ENCODE measurements at places on chromosomes 4 and X.

DNA sequence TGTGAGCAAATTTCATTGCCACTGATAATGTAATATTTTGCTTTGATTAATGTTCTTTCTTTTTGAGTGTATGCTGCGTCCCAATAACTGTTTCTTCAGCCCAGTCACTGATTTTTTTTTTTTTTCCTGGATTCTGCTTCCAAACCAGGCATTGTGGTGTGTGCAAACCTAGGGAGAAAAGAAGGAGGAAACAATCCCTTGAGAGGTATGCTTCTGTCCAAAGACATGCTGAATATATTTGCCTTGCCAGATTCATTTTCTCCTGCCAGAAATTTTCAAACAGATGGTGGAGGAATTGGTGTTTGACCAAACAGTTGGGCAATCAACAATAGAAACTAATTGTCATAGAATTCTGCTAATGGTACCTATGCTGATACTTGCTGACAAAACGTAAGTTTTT, 753.6 kb downstream of the RPA4 start:
- H3K27ac ChIP-seq = no peak overlapping the region
- H3K4me3 ChIP-seq = no peak overlapping the region
- DNase-seq = no peak

- no peaks in the 10 kb centered on the region for H3K27me3 ChIP-seq
- peaks cover 4% of the 10 kb centered on the region for H3K36me3 ChIP-seq
- no peak overlapping the region for H3K27ac ChIP-seq
These were observed 7.2 kb downstream of the ZNF630 start for GRCh38 chrX:48064261-48064660.

DNA sequence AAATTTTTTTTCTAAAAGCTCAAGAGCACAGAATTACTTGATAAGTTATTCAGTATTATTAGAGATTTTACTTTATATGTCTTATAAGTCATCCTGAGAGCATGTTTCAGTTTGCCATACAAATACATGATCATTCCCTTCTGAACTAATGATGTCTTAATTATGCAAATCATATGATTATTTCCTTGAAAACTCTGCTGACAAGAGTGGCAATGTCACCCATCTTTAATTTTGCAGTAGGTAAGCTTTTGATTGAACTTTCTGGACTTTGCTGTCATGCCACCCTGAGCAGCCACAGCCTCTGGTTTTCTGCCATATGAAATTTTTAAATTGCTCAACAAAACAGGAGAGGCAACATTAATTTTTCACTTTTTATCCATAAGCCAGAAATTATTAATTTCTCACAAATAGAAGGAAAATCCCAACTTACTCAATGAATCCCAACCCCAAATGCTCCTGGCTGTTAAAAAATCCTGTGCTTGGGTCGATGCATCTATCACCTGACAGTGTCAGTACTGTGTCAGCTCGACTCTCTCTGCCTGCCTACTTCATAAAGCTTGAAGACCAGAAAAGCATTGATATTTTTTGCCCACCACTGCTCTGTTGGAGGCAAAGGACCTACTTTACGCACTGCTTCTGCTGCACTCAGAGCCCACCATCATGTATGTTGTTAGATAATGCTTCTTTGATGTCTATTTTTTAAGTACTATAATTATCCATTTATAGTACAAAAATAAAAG, 11.6 kb upstream of the HADH start:
- H3K27ac ChIP-seq = no peak overlapping the region
- no peaks in the 10 kb centered on the region for H3K36me3 ChIP-seq
- H3K27me3 ChIP-seq = no peaks in the 10 kb centered on the region
- H3K4me1 ChIP-seq = no peaks in the 10 kb centered on the region
- DNase-seq = no peak
- no peak overlapping the region for H3K4me3 ChIP-seq

GRCh38 chr4:84495118-84495793, 3.8 kb downstream of the NKX6-1 start:
- H3K4me3 ChIP-seq = no peak overlapping the region
- H3K27me3 ChIP-seq = peaks cover 23% of the 10 kb centered on the region
- no peak overlapping the region for H3K27ac ChIP-seq
- no peak for DNase-seq
- no peaks in the 10 kb centered on the region for H3K36me3 ChIP-seq

- no peak overlapping the region for H3K4me3 ChIP-seq
- H3K27me3 ChIP-seq = no peaks in the 10 kb centered on the region
- no peak overlapping the region for H3K27ac ChIP-seq
- no peaks in the 10 kb centered on the region for H3K4me1 ChIP-seq
These were observed 6.9 kb downstream of the FGFBP1 start for GRCh38 chr4:15931451-15932210.

DNA sequence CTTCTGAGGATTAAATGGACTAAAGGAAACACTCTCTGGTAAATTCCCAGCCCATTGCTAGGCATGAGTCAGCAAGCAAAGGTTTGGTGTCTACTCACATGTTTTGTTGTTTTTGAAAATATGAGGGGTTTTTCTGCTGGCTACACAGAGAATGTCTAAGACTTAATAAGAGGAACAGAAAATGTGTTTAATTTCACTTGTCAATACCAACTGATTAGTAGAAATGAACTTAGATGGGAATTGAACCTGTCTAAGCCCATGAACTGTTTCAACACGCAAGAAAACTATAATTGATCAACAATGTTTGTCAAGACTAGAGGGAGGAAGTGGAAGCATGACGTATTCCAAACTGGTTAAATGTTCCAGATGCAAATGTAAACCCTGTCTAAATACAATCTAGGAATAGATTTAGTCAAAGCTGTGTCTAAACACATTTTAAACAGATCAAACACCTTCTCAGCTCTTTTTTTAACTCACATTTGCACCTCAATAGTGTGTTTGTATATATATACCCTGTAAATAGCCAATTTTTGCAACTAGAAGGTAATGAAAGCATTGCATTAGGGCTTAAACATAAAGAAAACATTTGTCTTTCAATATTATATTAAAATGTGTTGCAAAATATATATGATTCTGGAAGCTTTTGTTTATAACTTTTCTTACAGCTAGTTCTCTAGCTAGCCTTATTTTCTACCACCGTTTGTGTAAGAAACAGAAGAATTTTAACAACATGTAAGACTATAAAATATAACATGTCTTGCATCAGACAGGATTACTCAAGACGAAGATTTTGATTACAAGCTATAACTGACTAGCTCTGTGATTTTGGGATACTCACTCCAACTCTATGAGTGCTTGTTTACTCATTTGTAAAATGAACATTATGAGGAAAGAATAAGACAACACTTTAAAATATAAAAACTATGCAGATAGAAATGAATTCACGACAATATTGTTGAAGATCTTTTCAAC, 607.8 kb downstream of the FSTL5 start:
- no peaks in the 10 kb centered on the region for H3K36me3 ChIP-seq
- H3K4me1 ChIP-seq = no peaks in the 10 kb centered on the region
- H3K27ac ChIP-seq = no peak overlapping the region

DNA sequence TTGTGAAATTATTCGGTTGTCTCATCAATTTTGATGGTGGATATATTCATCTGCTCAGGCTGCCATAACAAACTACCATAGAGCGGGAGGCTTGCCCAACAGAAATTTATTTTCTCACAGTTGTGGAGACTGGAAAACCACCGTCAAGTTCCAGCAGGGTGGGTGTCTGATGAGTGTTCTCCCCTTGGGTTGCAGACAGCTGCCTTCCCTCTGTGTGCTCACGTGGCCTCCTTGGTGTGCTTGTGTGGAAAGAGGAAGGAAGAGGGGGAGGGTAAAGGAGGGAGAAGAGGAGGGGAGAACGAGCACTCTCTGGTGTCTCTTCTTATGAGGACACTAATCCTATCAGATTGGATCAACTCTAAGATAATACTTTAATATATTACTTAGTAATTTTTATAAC, 123.8 kb upstream of the TEX13D start:
- H3K4me1 ChIP-seq = no peaks in the 10 kb centered on the region
- no peaks in the 10 kb centered on the region for H3K36me3 ChIP-seq
- H3K27me3 ChIP-seq = no peaks in the 10 kb centered on the region
